Thoracic aorta (tissue), 2 donors: ENCODE measurements at places on chromosomes 2 and 18. TPM values are rescaled to one million over a fixed set of nuclear protein-coding genes. Genes with fewer than 3 reads are reported as not detected.

The CD8B gene
- total RNA-seq = 1.5 TPM

The C2orf80 gene
- not detected for total RNA-seq

The NYAP2 gene
- 0.14 TPM for total RNA-seq

The RFTN2 gene
- 9.3 TPM for total RNA-seq

The IGFBP5 gene
- total RNA-seq = 2,105 TPM

The ANKRD29 gene
- total RNA-seq = 5.6 TPM

The RNF144A gene
- total RNA-seq = 3.4 TPM

The SLC20A1 gene
- 146 TPM for total RNA-seq

The MARCO gene
- total RNA-seq = 10.4 TPM

The SLC9A4 gene
- not detected for total RNA-seq

The TRAPPC8 gene
- 31.0 TPM for total RNA-seq

The ANKAR gene
- total RNA-seq = 31.5 TPM

The UGT1A7 gene
- total RNA-seq = 0.35 TPM

The RNF125 gene
- 2.2 TPM for total RNA-seq

The ATOH8 gene
- total RNA-seq = 78.4 TPM

GRCh38 chr2:151795646-151796240, 32.5 kb downstream of the ARL5A start:
- no peaks in the 10 kb centered on the region for H3K4me1 ChIP-seq
- H3K36me3 ChIP-seq = no peaks in the 10 kb centered on the region
- H3K4me3 ChIP-seq = no peak overlapping the region
- DNase-seq = no peak
- no peaks in the 10 kb centered on the region for H3K27me3 ChIP-seq
- H3K27ac ChIP-seq = no peak overlapping the region

- H3K27ac ChIP-seq = no peak overlapping the region
- no peak for DNase-seq
- H3K36me3 ChIP-seq = no peaks in the 10 kb centered on the region
Observed at GRCh38 chr2:35347561-35347960, 1008.0 kb upstream of the CRIM1 start.

- H3K36me3 ChIP-seq = no peaks in the 10 kb centered on the region
- H3K27ac ChIP-seq = no peak overlapping the region
- no peaks in the 10 kb centered on the region for H3K27me3 ChIP-seq
- no peak for DNase-seq
- no peaks in the 10 kb centered on the region for H3K4me1 ChIP-seq
- H3K4me3 ChIP-seq = no peak overlapping the region
Observed at GRCh38 chr2:126860385-126860784, 38.3 kb upstream of the TEX51 start.

DNA sequence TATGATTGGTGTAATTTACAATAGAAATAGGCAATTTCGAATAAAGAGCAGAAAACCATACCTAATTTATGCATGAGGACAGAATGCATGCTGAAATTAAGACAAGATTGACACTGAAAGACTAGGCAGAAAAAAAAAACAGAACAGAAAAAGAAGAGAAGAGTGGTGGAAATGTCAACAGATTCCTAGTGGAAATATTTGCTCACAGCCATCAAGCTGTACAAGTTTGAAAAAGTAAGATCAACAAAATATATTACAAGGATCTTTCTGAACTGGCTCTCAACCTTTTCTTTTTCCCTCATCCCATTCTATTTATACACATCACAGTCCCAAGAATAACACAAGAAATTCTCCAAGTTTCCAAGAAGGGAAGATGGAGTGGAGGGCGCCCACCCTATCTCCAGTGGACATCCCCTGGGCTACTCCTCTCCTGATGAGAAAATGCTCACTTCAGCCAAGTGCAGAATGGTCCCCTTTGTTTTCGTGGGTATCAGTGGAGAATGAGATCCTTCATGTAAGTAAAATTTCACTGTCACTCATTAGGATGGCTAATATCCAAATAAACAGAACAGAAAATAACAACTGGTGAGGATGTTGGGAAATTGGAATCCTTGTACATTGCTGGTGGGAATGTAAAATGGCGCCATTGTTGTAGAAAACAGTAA, 51.0 kb upstream of the ZNF532 start:
- H3K4me3 ChIP-seq = no peak overlapping the region
- no peaks in the 10 kb centered on the region for H3K36me3 ChIP-seq
- peak overlapping the region; percentile 79 for H3K27ac ChIP-seq
- no peak for DNase-seq

DNA sequence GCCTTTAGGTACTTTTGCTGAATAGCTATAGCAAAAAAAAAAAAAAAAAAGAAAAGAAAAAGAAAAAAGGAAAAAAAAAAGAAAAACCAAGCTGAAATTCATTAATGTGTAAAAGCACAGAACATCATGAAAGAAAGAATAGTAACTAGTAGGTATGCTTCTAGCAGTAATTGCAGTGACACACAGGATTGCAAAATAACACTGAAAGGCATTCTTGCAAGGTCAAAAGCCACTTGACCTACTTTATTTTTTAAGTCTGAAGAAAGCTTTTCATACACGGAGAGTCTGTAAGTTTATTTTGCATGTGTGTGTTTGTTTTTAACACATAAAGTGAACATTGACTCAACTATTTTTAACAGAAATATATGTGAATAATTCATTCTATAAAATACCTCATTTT, 54.4 kb downstream of the DOK6 start:
- no peak overlapping the region for H3K4me3 ChIP-seq
- no peak overlapping the region for H3K27ac ChIP-seq
- no peak for DNase-seq
- no peaks in the 10 kb centered on the region for H3K36me3 ChIP-seq
- H3K4me1 ChIP-seq = no peaks in the 10 kb centered on the region
- no peaks in the 10 kb centered on the region for H3K27me3 ChIP-seq

GRCh38 chr2:192899466-192899865, 704.7 kb upstream of the TMEFF2 start:
- DNase-seq = no peak
- no peaks in the 10 kb centered on the region for H3K36me3 ChIP-seq
- H3K27me3 ChIP-seq = no peaks in the 10 kb centered on the region
- no peak overlapping the region for H3K4me3 ChIP-seq
- H3K27ac ChIP-seq = no peak overlapping the region

- DNase-seq = no peak
- H3K27me3 ChIP-seq = no peaks in the 10 kb centered on the region
- no peaks in the 10 kb centered on the region for H3K36me3 ChIP-seq
- H3K4me3 ChIP-seq = peak overlapping the region; percentile 1
- H3K4me1 ChIP-seq = peaks cover 39% of the 10 kb centered on the region
Observed at GRCh38 chr2:218345491-218346236, 11.0 kb upstream of the CATIP start.

DNA sequence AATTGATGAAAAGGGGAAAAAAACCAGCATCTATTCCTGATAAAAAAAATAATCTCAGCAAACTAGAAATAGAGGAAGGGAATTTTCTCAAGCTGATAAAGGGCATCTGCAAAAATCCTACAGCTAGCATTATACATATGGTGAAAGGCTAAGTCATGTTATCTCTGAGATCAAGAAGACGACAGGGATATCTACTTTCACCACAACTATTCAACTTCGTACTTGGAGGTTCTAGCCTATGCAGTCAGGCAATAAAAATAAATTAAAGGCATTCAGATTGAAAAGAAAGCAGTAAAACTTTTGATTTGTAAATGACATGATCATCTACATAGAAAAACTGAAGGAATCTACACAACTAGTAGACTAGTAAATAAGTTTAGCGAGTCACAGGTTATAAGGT, 58.2 kb downstream of the CAB39 start:
- H3K4me3 ChIP-seq = no peak overlapping the region
- no peak for DNase-seq
- H3K27me3 ChIP-seq = no peaks in the 10 kb centered on the region
- peaks cover 19% of the 10 kb centered on the region for H3K4me1 ChIP-seq
- H3K36me3 ChIP-seq = no peaks in the 10 kb centered on the region

GRCh38 chr2:172047566-172048507, 37.5 kb upstream of the DLX1 start:
- no peaks in the 10 kb centered on the region for H3K4me1 ChIP-seq
- H3K36me3 ChIP-seq = no peaks in the 10 kb centered on the region
- H3K27ac ChIP-seq = no peak overlapping the region
- DNase-seq = no peak
- H3K4me3 ChIP-seq = no peak overlapping the region
- H3K27me3 ChIP-seq = no peaks in the 10 kb centered on the region

GRCh38 chr18:10912790-10913545, 236.4 kb downstream of the PIEZO2 start:
- peaks cover 8% of the 10 kb centered on the region for H3K4me1 ChIP-seq
- H3K27me3 ChIP-seq = no peaks in the 10 kb centered on the region
- no peak for DNase-seq
- H3K27ac ChIP-seq = no peak overlapping the region
- no peaks in the 10 kb centered on the region for H3K36me3 ChIP-seq

DNA sequence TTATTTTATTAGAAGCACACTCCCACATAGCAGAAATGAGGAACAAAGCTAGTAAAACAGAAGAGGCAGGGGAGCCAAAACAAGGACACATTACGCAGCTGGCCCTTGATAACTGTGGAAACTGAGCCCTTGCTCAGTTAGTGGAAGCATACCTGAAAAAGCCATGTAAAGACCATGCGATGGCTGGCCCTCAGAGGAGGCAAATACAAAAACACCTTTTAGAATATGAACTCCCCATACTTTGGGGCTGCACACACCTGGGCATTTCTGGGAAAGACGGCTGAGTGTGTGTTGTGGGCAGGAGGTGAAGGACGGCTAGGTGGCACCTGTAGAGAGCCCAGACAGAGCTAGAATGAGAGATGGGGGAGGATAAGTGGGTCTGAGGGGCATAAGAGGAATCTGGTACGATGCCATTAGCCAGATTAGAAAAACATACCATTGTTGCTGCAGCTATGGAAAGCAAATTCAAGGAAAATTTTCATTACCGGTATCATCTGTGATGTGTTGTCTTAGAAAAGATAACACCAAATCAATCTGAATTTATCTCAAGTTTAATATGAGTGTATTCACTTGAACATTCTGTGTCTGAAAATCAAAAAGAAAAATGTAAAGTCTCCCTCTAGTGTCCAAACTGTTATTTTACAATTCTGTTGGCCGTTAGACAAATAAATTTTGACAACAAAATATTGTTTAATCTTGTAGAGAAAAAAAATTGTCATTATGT, 45.2 kb upstream of the SULT1C3 start:
- H3K4me3 ChIP-seq = no peak overlapping the region
- DNase-seq = no peak
- H3K27me3 ChIP-seq = no peaks in the 10 kb centered on the region
- no peak overlapping the region for H3K27ac ChIP-seq
- H3K36me3 ChIP-seq = no peaks in the 10 kb centered on the region

DNA sequence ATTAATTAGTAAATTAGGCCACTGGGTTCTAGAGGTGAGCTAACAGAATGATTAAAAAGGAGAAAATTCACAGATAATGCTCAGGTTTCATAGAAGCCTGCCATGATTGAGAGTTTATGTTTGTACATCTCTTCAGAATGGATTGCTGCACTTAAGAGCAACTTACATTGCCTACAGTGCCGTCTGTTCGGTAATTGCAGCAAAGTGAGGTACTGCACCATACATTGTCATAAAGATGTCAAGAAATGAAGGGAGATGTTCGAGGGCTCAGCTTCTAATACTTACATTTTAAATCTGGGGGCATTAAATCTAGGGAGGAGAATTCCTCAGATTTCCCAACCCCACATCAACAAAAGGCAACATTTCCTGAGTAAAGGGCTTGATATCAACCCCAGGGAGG, 976.2 kb upstream of the FANCL start:
- no peak for DNase-seq
- no peaks in the 10 kb centered on the region for H3K36me3 ChIP-seq
- H3K27me3 ChIP-seq = no peaks in the 10 kb centered on the region
- H3K4me1 ChIP-seq = no peaks in the 10 kb centered on the region
- no peak overlapping the region for H3K27ac ChIP-seq

- no peak overlapping the region for H3K4me3 ChIP-seq
- no peaks in the 10 kb centered on the region for H3K36me3 ChIP-seq
- no peaks in the 10 kb centered on the region for H3K4me1 ChIP-seq
- no peak overlapping the region for H3K27ac ChIP-seq
Observed at GRCh38 chr2:9779596-9780264, 63.5 kb upstream of the TAF1B start.

- H3K27me3 ChIP-seq = no peaks in the 10 kb centered on the region
- H3K27ac ChIP-seq = no peak overlapping the region
- no peak overlapping the region for H3K4me3 ChIP-seq
- no peaks in the 10 kb centered on the region for H3K36me3 ChIP-seq
- H3K4me1 ChIP-seq = no peaks in the 10 kb centered on the region
- no peak for DNase-seq
Observed at GRCh38 chr2:71804281-71804751, 343.3 kb downstream of the CYP26B1 start.

DNA sequence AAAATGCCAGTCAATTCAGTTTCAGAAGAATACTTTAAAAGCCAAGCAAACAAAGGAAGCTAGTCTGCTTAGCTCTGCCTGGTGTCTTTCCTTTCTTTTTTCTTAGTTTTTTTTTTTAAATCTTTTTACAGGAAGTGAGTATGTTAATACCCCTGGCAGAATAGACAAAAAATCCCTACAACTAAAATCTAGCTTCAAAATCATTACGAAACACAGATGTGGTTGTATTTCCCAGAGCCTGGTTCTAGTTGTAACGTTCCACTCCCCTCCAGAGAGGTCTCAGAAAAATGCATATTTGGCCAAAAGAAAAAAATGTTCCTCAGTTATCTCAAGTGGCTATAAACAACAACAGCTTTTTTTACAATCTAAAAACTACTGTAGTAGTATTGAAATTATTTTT, 202.1 kb upstream of the RND3 start:
- H3K4me1 ChIP-seq = no peaks in the 10 kb centered on the region
- H3K36me3 ChIP-seq = no peaks in the 10 kb centered on the region
- no peak for DNase-seq
- no peak overlapping the region for H3K4me3 ChIP-seq

DNA sequence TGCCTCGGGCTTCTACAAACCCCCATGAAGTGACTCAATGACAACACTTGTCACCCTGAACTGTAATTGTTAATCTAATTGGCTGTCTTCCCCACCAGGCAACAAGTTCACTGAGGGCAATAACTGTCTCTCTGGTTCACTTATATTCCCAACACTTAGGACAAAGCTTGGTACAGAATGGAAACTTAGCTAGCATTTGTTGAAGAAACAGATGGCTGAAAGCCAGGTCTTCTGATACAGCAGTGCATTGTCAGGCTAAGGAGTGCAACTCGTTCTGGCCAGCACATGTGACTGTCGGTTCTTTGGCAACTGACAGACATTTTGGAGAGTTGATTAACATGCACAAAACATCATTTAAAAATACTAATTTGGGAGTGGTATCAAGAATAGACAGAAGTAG, 14.6 kb upstream of the DNAJC27 start:
- no peak for DNase-seq
- H3K36me3 ChIP-seq = no peaks in the 10 kb centered on the region
- no peak overlapping the region for H3K27ac ChIP-seq
- H3K4me1 ChIP-seq = no peaks in the 10 kb centered on the region
- no peak overlapping the region for H3K4me3 ChIP-seq
- no peaks in the 10 kb centered on the region for H3K27me3 ChIP-seq

- peaks cover 60% of the 10 kb centered on the region for H3K4me1 ChIP-seq
- no peak overlapping the region for H3K4me3 ChIP-seq
- H3K36me3 ChIP-seq = no peaks in the 10 kb centered on the region
- no peak overlapping the region for H3K27ac ChIP-seq
Observed at GRCh38 chr2:160367887-160368286, 125.7 kb downstream of the RBMS1 start.

- H3K27ac ChIP-seq = no peak overlapping the region
- H3K36me3 ChIP-seq = no peaks in the 10 kb centered on the region
- H3K27me3 ChIP-seq = no peaks in the 10 kb centered on the region
- no peak for DNase-seq
- no peak overlapping the region for H3K4me3 ChIP-seq
Observed at GRCh38 chr18:38981389-38981788, 1415.8 kb upstream of the CELF4 start.

- H3K4me3 ChIP-seq = no peak overlapping the region
- H3K36me3 ChIP-seq = no peaks in the 10 kb centered on the region
- H3K27me3 ChIP-seq = no peaks in the 10 kb centered on the region
- H3K27ac ChIP-seq = no peak overlapping the region
Observed at GRCh38 chr18:75678627-75679026, 251.1 kb upstream of the SMIM21 start.
